ENCODE measurements at places on chromosomes 4 and X.

- DNase-seq: no peak
Measured at GRCh38 chr4:165982934-165983333, 109.9 kb downstream of the TLL1 start.

GRCh38 chrX:120236687-120237479, 13.7 kb upstream of the ZBTB33 start:
- DNase-seq: no peak

GRCh38 chrX:85139422-85139821, 104.2 kb downstream of the SATL1 start:
- DNase-seq: no peak

GRCh38 chr4:11439836-11440235, 11.1 kb upstream of the HS3ST1 start:
- no peak for DNase-seq

- no peak for DNase-seq
Measured at GRCh38 chr4:111994392-111994791, 150.9 kb upstream of the FAM241A start.

DNA sequence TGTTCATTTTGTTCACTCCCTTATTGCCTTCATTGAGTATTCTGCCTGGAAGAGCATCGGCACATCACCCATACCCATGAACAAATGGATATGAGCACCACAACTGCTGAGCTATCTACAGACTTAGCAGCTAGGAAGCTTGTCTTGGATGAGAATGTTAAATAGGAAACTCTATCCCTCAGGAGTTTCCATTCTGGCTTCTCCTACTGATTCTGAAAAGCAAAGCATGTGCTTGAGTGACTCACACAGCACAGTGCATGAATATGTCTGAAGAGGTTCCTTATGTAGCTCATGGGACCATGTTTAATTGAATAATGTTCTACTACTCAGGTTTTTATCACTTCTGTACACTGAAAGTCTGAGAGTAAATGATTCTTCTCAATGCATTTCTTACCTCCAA, 57.3 kb upstream of the MXRA5 start:
- no peak for DNase-seq

GRCh38 chrX:12972243-12972642, 2.7 kb upstream of the TMSB4X start:
- DNase-seq: no peak

GRCh38 chr4:92035666-92036065, 268.1 kb upstream of the GRID2 start:
- no peak for DNase-seq

DNA sequence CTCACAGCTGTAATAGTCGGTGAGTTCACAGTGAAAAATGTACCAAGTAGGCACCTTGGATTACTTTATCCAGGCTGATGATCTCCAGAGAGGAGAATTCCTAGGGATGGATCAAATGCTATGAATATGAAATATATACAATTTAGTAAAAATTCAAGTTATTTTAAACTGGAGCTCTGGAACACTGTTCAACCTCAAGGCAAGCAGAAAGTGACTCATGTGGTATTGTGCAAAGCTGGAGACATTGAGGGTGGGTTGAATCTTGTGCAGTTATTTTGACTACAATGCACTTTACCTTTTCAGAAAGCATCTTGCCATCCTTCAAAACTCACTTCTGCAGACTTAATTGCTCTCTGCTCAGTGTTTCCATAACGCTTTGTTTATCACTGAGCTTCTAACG, 43.4 kb downstream of the OSTC start:
- DNase-seq: no peak

DNA sequence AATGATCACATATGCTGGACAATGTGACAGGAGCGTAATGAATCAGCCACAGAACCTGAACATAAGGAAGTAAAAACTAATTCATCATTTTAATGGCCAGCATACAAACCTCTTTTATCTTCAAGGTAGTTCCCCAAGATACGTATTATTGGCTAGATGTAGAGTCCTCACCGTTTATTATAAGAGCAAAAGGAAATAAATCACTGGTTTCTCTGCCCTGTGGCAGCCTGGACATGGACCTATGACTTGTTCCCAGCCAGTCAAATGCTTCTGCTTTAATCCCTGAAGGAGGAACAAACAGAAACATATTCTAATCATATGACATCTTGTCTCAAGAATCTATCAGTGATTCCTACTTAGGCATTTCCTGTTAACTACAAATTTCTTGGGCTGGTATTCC, 86.8 kb upstream of the FAM241A start:
- no peak for DNase-seq

GRCh38 chr4:48047421-48047844, 30.9 kb downstream of the NIPAL1 start:
- peak; percentile 50 for DNase-seq

DNA sequence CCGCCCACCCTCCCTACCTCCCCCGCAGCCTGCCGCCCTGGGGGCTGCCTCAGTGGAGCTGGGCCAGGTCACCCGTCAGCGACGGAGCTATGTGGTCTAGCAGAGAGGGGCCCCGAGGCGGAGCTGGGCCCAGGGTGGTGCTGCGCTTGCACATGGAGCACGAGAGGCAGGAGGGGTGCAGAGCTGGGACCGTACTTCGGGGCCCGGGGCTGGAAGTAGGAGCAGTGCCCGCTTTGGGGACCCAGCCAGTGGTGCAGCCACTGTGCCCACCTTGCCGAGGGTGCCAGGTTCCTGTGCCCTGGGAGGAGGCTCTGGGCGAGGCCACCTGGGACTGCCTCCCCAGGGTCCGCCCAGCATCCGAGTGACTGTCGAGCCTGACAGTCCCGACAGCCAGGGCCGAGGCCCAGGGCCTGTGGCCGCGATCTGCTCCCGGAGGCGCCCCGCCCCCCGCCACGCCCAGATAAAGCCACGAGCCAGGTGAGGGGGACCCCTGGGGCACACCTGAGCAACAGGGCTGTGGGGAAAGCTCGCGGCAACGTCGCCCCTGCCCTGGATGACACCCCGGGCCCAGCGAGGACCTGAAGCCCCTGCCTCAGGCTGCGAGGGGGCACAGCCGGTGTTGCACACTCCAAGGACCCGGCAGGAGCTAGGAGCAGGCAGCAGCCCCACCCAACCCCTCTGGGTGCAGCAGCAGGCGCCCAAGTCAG, 117.5 kb downstream of the DNAAF6 start:
- DNase-seq: no peak

- DNase-seq: no peak
Measured at GRCh38 chr4:142923619-142924018, 77.5 kb upstream of the INPP4B start.

DNA sequence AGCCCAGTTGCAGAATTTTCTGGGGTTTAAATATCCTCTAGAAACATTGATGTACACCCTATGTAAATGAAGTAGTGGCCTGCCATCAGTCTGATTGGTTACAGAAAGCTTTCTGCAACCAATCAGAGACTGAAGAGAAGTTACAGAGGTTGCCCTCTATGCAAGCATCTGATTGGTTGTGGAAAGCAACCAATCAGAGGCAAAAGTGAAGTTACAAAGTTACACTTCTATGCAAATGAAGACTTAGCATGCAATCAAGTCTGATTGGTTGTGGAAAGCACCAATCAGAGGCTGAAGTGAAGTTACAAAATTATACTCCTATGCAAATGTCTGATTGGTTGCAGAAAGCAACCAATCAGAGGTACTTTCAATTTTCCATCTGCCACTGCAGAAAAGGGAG, 51.9 kb upstream of the USP9X start:
- no peak for DNase-seq

GRCh38 chrX:10828640-10829039, 208.3 kb upstream of the MID1 start:
- DNase-seq: no peak

DNA sequence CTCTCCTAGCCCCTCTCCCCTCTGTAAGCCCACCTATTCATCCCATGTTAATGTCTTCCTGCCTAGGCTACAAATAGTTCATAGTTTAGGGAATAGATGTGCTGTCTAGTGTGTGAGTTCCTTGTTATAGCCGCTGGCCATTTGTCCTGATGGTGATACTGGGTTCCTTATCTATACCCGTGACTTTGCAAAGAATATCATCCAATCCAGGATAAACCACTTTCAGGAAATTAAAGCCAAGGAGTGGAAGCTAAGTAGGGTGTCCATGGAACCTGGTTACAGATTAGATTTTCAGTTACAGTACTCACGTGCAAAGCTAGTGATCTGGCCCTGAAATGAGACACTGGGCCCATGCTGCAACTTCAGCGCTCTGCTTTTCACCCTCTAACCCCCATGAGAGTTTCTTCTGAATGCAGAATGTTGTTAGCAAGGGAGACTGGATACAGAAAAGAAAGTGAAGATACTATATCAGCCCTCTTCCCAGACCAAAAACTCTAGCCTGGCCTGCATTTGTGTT, 111.4 kb downstream of the TMEM164 start:
- no peak for DNase-seq

DNA sequence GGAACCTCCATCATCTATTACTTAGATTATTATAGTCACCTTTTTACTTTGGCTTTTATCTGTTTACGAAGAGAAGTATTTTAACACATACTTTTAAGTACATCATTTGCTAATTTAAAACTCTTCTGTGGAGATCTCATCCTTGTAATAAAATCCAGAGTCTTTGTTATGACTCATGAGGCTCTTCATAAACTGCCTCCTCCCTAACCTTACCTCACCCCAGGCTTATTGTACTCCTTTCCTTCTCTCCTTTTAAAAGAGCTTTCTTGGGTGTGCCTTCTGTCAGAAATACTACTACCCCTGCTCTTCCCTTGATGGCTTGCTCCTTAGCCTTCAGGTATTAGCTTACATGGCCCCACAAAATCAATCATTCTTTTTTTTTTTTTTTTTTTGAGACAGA, 6.6 kb downstream of the ARL9 start:
- no peak for DNase-seq

DNA sequence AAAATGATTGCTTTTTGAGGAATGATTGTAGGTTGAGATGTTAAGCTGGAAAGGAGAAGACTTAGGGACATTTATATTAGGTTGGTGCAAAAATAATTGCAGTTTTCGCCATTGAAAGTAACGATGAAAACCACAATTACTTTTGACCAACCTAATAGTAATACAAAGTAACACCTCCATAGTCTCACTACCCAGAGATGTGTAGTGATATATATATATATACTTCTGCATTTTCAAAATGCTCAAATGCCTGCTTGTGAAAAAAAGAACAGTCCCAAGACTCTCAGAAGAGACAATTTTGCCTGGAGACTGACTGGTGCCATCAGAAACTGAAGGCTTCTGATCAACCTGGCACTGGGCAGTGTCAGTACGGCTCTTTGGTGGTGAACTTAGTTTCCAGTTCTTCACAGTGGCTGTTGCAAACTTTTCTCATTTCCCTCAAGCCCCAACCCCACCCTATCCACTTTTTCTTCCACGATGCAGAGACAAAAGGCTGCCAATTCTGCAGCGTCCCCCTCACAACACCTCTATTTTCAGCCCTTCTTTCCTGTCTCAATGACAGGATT, 35.1 kb upstream of the TAPT1 start:
- DNase-seq: no peak

DNA sequence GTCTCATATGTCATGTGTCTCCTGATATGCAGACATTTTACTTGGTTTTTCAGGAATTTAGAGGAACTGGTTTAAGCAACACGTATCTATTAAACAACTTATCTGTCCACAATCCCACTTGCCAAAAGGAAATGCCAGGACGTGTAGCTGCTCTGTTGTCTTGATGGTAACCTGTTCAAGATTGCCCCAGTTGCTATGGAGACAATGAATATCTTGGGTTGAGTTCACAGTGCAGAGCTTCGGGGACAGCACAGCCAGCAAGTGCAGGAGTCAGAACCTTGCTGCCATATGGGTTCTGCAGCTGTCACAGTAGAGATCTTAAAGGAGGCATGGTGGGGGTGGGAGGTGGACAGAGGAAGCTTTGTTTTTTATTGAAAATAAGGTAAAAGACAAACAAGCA, 28.7 kb upstream of the FAM9B start:
- no peak for DNase-seq

- no peak for DNase-seq
Measured at GRCh38 chr4:101941816-101942358, 151.4 kb downstream of the BANK1 start.

- DNase-seq: no peak
Measured at GRCh38 chr4:26867914-26868684, 7.5 kb downstream of the STIM2 start.

GRCh38 chr4:105951198-105951597, 55.9 kb downstream of the NPNT start:
- DNase-seq: no peak

DNA sequence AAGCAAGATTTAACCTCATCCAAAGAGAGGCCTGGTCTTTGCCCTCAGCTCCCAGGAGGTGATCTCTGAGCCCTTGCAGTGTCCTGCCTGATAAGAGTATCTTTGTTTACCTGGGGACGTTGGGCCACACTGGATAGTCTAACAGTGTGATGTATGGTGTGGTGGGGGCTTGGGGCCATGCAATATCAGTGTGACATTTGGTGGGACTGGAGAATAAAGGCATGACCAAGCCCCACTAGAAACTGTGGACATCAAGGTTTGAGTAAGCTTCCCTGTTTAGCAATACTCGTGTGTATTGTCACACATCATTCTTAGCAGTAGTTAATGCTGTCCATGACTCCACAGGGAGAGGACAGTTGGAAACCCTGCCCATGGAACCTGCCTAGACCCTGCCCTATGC, 34.4 kb downstream of the BBS12 start:
- DNase-seq: no peak

- no peak for DNase-seq
Measured at GRCh38 chrX:21885568-21885967, 29.8 kb downstream of the YY2 start.

GRCh38 chr4:3502941-3503936, 29.0 kb downstream of the LRPAP1 start:
- DNase-seq: no peak

DNA sequence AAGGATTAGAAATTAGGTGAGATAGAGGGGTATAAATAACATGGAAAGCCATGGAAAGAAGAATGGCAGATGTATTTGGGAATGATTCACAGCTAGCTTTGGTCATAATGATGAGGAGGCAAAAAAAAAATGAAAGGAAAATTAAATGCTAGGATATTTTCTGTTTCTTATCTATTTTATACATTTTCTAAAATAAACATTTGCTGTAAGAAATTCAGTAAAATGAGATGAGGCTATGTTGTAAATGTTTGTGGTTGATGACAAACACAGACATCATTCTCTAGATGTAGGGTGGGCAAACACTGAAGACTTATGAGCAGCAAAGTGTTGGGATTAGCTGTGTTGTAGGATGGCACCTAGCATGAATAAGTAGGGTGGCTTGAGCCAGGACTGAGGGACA, 407.1 kb downstream of the IL15 start:
- DNase-seq: no peak

- no peak for DNase-seq
Measured at GRCh38 chr4:107330916-107331315, 294.8 kb upstream of the DKK2 start.

GRCh38 chr4:140326395-140326993, 47.0 kb upstream of the SCOC start:
- no peak for DNase-seq
